ENCODE measurements at places on chromosomes 7 and 10. TPM values are rescaled to one million over a fixed set of nuclear protein-coding genes. Genes with fewer than 3 reads are reported as not detected.

DNA sequence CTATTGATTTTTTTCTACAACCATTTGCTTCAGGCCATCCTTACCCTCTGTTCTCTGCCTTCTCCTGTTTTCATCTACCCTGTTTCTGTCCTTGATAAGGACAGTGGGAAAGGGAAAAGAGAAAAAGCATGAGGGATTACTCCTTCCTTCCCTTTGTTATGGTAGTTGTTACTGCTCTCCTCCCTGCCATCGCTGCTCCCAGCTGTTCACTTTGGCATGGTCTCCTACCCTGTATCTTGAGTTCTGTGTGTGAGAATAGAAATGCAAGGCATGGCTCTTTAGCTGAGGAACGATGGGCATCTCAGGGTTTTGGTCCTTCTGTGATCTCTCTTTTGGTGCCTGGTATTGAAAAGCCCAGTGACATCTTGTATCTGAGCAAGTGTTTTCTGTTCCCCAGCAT, 6.4 kb downstream of the CCSER2 start:
- no peak for DNase-seq

The ABCB8 gene
- total RNA-seq = 7.9 TPM

The TUBB8 gene
- 1.9 TPM for total RNA-seq

GRCh38 chr10:103725242-103725641, 130.1 kb downstream of the SH3PXD2A start:
- DNase-seq = no peak

- no peak for DNase-seq
Observed at GRCh38 chr10:87703771-87704170, 44.1 kb downstream of the PAPSS2 start.

GRCh38 chr10:128763588-128763987, 637.4 kb upstream of the MKI67 start:
- no peak for DNase-seq

The C10orf90 gene
- not detected for total RNA-seq

The CHST15 gene
- 0.59 TPM for total RNA-seq

The CADPS2 gene
- 13.2 TPM for total RNA-seq

DNA sequence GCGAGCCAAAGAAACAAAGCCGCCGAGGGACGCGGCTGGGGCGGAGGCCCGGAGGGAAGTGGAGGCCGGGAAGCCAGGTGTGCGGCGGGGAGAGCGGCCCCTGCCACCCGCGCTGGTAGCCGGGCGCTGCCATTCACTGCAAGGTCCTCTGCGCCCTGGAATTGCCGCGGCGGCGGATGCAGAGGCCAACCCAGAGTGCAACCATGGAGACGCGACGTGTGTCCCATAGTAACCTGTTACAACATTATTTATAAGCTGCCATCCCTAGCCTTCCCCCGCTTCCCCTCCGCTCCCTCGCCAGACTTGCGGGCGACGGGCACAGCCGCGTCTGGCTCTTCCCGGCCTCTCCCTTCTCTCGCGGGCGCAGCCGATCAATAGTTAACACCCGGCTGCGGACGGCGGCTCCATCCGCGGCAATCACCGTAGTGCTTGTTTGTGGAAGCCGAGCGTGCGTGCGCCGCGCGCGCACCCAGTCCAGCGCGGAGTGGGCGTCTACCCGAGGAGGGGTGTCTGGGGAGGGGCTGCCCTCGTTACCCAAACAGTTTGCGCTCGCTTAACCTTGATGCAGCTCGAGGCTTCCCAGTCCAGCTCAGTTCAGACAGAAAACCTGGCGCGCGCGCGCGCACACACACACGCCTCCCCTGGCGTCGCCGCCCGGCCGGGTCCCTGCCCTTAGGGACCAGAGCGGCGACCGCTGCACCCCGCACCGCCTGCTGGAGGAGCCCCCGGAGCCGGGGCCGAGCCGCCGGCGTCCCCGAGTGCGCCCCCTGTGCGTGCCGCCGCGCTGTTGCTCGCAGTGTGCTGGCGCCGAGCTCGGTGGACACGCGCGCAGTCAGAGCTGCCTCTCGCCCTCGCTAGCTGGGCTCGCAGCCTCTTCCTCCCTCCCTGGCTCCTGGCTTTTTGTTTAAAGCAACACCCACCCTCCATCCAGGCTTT, 165.4 kb upstream of the DPP6 start:
- peak; percentile 78 for DNase-seq

The TMEM130 gene
- total RNA-seq = 1.0 TPM

The CNNM1 gene
- total RNA-seq = 1.1 TPM

DNA sequence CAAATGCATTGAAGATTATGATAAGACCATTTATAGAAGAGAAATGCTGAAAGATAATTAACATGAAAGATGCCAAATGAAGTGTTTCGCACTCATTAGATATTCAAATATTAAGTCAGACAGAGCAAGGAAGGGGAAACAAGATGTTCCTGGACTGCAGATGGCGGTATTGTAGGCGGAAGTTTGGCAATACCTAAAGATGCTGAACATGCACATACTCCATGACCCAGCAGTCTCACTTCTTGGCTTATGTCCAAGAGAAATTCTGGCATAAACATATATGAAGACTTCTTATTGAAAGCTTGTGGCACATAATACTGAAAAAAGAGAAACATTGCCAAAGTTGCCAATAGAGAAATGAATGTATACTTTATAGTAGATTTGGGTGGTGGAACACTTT, 325.4 kb upstream of the SEMA3C start:
- DNase-seq = no peak

GRCh38 chr7:40694026-40694809, 559.4 kb downstream of the SUGCT start:
- no peak for DNase-seq

The SYCE1 gene
- total RNA-seq = not detected

DNA sequence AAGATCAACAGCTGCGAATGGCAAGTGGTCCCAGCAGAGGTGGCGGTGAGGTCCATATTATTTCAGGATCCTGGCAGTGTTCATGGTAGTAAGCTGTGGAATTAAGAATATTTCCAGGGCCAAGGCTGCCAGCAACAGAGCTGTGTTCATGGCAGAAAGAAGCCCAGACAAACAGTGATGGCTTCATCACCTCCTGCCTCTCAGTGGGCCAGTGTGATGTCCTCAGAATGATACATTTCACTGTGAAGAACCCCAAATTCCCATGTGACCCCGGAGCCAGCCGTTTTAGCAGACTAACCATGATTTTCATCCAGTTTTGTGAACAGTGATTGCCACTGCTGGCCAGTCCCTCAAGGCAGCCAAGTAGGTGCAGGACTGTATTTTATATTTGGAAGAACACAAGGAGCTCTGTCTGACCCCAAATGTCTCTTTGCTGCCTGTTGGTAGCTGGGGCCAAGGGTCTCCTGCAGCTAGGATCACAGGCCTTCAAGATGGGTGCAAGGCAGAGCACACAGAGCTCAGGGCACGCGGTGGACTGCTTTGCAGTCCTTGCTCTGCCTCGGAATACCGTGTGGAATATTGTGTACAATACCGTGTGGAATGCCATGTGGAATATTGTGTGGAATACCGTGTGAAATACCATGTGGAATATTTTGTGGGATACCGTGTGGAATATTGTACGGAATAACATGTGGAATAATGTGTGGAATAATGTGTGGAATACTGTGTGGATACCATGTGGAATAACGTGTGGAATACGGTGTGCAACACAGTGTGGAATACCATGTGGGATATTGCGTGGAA, 132.3 kb upstream of the CHST15 start:
- no peak for DNase-seq

The ACTA2 gene
- total RNA-seq = 19.0 TPM

GRCh38 chr10:31808258-31809218, 120.1 kb downstream of the ARHGAP12 start:
- DNase-seq = peak; percentile 41

- DNase-seq = no peak
Observed at GRCh38 chr7:97421307-97421930, 303.9 kb downstream of the SDHAF3 start.

DNA sequence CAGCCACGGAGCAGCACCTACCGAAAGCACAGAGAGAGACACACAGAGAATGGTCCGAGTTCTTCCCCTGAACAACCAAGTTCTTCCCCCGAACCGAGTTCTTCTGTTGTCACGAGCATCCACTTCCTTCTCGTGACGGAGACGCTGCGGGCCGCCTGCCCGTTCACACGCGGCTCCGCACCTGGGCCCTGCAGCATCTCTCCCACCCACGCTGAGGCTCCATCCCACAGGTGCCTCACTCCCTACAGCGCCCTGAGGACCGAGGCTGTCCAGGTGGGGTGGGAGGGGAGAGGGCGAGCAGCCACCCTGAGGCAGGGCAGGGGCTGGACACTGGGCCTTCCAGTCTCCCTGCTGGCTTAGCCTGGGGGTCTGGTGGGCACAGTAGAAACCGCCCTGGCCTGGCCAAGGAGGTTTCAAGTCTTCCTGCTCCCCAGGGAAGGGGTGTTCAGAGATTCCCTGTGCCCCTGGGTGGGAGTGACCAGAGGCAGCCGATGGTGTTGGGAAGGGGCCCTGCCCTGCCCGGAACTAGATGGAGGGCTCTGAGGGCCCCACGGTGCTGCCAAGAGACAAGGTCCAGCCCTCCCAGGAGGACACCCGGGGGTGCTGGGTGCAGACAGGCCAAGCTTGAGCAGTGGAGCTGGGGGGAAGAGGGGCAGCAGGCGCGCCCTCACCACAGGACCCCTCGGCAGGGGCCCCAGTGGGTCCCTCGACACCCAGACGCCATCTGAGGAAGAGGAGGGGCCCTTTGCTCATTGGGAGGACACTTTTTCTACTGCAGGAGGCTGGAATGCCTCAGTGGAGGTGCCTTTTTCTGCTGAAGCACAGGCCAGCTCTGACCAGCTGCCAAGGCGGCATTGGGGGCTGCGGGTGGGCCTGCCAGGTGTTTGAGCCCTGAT, 5.2 kb upstream of the NKX6-2 start:
- DNase-seq = no peak

DNA sequence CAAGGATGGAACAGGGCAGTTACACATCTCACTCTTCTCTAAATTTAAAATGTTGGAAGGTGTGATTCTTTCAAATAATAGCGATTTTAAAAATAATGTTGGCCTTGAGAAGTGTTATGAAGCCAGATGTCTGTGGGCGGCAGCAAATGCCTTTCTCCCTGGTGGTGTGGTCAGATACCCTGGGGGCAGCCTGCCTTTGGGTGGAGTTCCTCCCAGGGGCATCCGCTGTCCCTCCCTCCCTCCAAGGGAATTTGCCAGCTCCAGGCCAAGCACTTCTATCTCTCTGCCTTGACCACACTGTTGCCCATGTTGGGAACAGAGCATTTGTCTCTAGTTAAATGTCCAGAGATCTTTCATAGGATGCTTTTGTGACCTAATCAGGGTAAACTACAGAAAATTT, 121.4 kb downstream of the POU6F2 start:
- DNase-seq = no peak

GRCh38 chr7:134870156-134870555, 90.7 kb downstream of the CALD1 start:
- no peak for DNase-seq

- DNase-seq = no peak
Observed at GRCh38 chr7:94130716-94131115, 126.6 kb upstream of the BET1 start.

GRCh38 chr7:128243273-128243672, 2.2 kb downstream of the LEP start:
- no peak for DNase-seq

- DNase-seq = peak; percentile 72
Observed at GRCh38 chr10:48215486-48216203, 58.9 kb downstream of the FRMPD2 start.

The GBX1 gene
- total RNA-seq = not detected

The GOLGA7B gene
- 0.09 TPM for total RNA-seq

DNA sequence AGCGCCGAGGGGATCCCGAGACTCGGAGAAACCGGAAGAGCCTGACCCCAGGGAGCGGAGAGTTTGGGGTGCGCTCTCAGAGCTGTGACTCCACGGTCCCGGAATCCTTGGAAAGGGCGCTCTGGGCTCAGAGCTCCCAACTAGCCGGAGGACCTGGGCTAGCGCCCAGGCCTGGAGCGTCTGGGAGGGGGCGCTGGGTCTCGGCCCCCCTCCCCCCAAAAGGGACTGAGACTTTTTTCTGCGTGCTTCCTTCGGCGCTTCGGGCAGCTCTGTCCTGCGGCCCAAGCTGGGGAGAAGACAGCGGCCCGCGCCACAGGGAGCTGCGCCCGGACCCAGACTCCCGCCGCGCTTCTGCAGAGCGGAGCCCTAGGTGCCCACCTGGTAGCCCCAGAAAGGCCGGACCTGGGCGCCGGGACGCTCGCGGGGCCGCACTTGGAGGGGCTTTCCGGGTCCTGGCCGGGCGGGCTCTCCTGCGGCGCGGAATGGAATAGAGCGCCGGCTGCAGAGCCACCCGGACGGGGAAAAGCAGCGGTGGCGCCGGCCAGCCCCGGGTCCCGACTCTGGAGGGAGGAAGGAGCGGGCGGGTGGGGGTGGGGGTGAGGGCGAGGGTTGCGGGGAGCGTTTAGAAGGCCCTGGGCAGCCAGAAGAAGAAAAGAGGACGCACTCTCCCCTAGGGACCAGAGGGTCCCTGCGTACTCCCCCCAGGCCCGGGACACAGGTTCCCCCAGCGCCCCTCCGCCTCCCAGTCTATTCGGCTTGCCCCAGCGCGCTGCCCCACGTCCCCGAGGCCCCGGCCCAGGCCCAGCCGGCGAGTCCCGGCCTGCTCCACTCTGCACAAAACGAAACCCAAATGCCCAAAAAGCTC, 4.7 kb downstream of the ZNF503 start:
- peak; percentile 61 for DNase-seq

Measured in neural progenitor cell (in vitro differentiated cells).